ENCODE measurements at places on chromosomes 3 and 15. TPM values are rescaled to one million over a fixed set of nuclear protein-coding genes. Genes with fewer than 3 reads are reported as not detected.

GRCh38 chr15:23424111-23424904 is 22.7 kb downstream of the GOLGA6L2 start:
- DNase-seq = no peak
- no peak overlapping the region for H3K27ac ChIP-seq
- no peak overlapping the region for H3K4me3 ChIP-seq
- no peaks in the 10 kb centered on the region for H3K4me1 ChIP-seq
- no peaks in the 10 kb centered on the region for H3K36me3 ChIP-seq
- no peaks in the 10 kb centered on the region for H3K27me3 ChIP-seq

GRCh38 chr3:177836671-177837070 is 639.4 kb upstream of the TBL1XR1 start:
- no peak overlapping the region for H3K27ac ChIP-seq
- H3K27me3 ChIP-seq = peaks cover 3% of the 10 kb centered on the region
- H3K4me1 ChIP-seq = peaks cover 55% of the 10 kb centered on the region
- no peaks in the 10 kb centered on the region for H3K36me3 ChIP-seq
- no peak for DNase-seq

- H3K27me3 ChIP-seq = peaks cover 79% of the 10 kb centered on the region
- H3K36me3 ChIP-seq = no peaks in the 10 kb centered on the region
- no peak for DNase-seq
Measured at GRCh38 chr3:169666376-169667165, 3.1 kb upstream of the MECOM start.

DNA sequence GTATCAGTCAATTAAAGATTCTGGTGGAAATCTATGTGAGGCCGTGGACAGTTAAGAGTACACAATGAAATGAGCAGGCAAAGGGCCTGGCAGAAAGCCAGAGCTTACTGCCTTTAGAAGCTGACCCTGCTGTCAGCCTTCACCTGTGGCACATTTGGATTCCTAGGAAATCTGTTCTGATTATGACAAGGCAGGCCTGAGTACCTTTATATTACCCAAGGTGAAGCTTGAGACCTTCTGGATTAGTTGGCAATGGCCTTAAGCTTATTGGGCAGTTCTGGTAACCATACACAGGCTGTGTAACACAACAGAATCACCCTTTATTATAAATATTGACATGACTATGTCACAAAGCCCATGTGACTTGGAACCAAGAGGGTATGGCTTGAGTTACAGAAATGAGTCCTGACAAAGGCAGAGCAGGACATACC is 43.2 kb downstream of the NBEAL2 start:
- H3K36me3 ChIP-seq = peaks cover 27% of the 10 kb centered on the region
- peaks cover 7% of the 10 kb centered on the region for H3K4me1 ChIP-seq
- no peak for DNase-seq
- H3K4me3 ChIP-seq = no peak overlapping the region

GRCh38 chr15:25860885-25861866 is 2.0 kb downstream of the ATP10A start:
- no peak for DNase-seq
- H3K4me3 ChIP-seq = peak overlapping the region; percentile 72
- no peak overlapping the region for H3K27ac ChIP-seq
- no peaks in the 10 kb centered on the region for H3K36me3 ChIP-seq
- peaks cover 69% of the 10 kb centered on the region for H3K27me3 ChIP-seq
- no peaks in the 10 kb centered on the region for H3K4me1 ChIP-seq

- no peaks in the 10 kb centered on the region for H3K27me3 ChIP-seq
- H3K36me3 ChIP-seq = peaks cover 45% of the 10 kb centered on the region
- DNase-seq = no peak
- no peak overlapping the region for H3K27ac ChIP-seq
- H3K4me1 ChIP-seq = peaks cover 14% of the 10 kb centered on the region
Measured at GRCh38 chr15:62672268-62672667, 370.3 kb upstream of the TPM1 start.

- peaks cover 24% of the 10 kb centered on the region for H3K4me1 ChIP-seq
- H3K27ac ChIP-seq = no peak overlapping the region
- H3K4me3 ChIP-seq = no peak overlapping the region
- no peaks in the 10 kb centered on the region for H3K27me3 ChIP-seq
- DNase-seq = no peak
- no peaks in the 10 kb centered on the region for H3K36me3 ChIP-seq
Measured at GRCh38 chr3:150149651-150150051, 179.0 kb upstream of the PFN2 start.

The SCN11A gene
- 1.4 TPM for total RNA-seq

The EFCC1 gene
- total RNA-seq = 0.29 TPM
